ENCODE measurements at places on chromosomes 7 and 10. TPM values are rescaled to one million over a fixed set of nuclear protein-coding genes. Genes with fewer than 3 reads are reported as not detected.

GRCh38 chr7:117835016-117835664, 38.1 kb downstream of the CTTNBP2 start:
- no peak for DNase-seq
- H3K27me3 ChIP-seq: no peaks in the 10 kb centered on the region
- H3K36me3 ChIP-seq: no peaks in the 10 kb centered on the region
- no peak overlapping the region for H3K27ac ChIP-seq

- peaks cover 8% of the 10 kb centered on the region for H3K4me1 ChIP-seq
- no peak overlapping the region for H3K27ac ChIP-seq
- H3K27me3 ChIP-seq: no peaks in the 10 kb centered on the region
- no peaks in the 10 kb centered on the region for H3K36me3 ChIP-seq
Measured at GRCh38 chr10:29994811-29995210, 64.6 kb downstream of the JCAD start.

GRCh38 chr10:51170518-51171245, 96.4 kb downstream of the PRKG1 start:
- no peaks in the 10 kb centered on the region for H3K36me3 ChIP-seq
- H3K27me3 ChIP-seq: no peaks in the 10 kb centered on the region
- H3K4me1 ChIP-seq: no peaks in the 10 kb centered on the region
- no peak for DNase-seq
- H3K27ac ChIP-seq: no peak overlapping the region
- no peak overlapping the region for H3K4me3 ChIP-seq

- no peaks in the 10 kb centered on the region for H3K27me3 ChIP-seq
- no peak overlapping the region for H3K27ac ChIP-seq
- H3K4me1 ChIP-seq: no peaks in the 10 kb centered on the region
Measured at GRCh38 chr10:28840971-28841370, 163.7 kb downstream of the BAMBI start.

DNA sequence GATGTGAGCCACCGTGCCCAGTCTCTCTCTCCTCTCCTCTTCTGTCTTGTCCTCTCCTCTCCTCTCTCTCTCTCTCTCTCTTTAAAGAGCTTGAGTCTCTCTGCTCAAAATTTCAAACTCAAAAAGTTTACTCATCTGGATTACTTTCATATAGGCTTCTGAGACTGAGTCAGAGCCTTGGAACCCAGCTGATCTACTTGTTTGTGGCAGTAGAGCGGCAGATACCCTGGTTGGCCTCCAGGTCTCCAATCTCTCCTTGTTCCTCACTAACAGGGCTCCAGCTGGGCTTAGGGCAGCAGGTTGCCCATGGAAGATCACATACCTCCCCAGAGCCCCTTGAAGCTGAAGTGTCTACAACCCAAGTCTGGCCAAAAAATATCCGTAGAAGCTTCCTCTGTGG, 51.0 kb downstream of the HHEX start:
- H3K27ac ChIP-seq: no peak overlapping the region
- H3K27me3 ChIP-seq: no peaks in the 10 kb centered on the region
- no peaks in the 10 kb centered on the region for H3K36me3 ChIP-seq

The OPN4 gene
- not detected for total RNA-seq
